ENCODE measurements at places on chromosomes 4 and X.
A peak's percentile ranks its signal among the peaks of the same experiment; 100 is the strongest.

GRCh38 chr4:1009542-1010394, 1.7 kb upstream of the FGFRL1 start:
- peak; percentile 45 for DNase-seq

DNA sequence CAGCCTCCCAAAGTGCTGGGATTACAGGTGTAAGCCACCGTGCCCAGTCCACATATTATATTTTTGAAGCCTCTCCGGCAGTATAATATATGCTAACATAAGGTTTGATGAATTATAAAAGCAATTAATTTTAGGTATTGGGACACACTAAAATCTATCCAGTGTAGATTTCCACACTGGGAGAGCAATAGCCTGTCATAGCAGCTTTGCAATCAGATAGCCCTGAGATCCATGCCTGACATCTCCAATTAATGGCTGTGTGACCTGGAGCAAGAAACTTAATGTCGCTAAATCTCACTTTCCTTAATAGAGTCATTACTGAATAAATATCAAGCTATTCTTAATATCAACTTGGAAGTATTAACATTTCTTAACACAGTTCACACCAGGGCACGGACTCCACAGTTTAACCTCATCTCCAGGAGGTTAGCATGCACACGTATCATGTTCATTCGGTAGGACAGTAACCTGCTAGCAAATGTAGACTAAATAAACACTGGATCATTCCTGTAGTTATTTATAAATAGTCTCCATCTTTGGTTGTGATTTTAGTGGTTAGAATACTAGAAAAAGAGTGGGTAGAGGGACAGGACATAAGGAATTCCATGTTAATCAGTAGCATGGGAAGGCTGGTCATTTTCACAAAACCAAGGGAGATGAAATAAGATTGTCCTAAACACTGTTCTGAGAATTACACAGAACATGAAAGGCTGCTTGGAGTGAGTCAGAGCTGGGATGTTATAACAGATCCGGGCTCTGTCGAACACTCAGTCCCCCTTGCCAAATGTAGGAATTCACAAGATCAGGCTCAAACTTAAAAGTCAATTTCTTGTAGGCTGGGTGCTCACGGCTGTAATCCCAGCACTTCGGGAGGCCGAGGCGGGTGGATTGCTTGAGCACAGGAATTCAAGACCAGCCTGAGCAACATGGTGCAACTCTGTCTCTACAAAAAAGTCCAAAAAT, 254.7 kb downstream of the PALLD start:
- no peak for DNase-seq

DNA sequence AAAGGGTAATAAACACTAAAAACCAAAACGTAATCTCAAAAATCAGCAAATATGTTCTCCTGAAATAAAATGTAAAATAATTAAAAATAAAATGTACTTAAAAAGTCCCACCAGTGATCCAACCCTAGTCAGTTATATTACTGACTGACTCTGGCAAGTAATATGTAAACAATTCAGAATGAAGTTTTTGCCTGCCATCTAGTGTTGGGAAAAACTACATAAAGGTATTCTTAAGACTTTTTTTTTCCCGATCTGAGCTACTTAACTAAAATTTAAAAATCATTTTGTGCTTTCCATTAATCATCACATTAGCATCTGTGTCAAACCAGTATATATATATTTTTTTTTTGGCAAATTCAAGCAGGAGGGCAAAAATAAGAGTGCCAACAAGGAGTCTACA, 24.0 kb downstream of the RCHY1 start:
- no peak for DNase-seq

DNA sequence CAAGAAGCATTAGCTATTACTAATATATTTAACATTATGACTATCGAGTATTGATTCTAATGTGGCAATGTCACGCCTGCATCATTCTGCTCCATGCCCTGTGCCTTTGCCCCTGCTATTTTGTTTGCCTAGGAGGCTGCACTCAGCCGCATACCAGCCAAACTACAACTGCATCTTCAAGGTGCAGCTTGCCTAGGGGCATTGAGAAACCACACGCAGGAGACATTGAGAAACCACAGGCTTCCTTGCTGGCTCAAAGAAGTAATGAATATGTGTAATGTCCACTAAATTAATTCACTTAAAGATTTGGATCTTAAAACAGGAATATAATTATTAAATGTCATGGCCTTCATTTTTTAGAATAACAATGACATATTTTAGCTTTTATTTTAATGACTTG, 683.6 kb upstream of the TENM3 start:
- DNase-seq: no peak

- DNase-seq: no peak
Observed at GRCh38 chr4:81884986-81885385, 413.3 kb upstream of the RASGEF1B start.

- no peak for DNase-seq
Observed at GRCh38 chrX:11129534-11130105, 18.5 kb downstream of the HCCS start.

- no peak for DNase-seq
Observed at GRCh38 chr4:76365636-76366035, 55.3 kb downstream of the CCDC158 start.

DNA sequence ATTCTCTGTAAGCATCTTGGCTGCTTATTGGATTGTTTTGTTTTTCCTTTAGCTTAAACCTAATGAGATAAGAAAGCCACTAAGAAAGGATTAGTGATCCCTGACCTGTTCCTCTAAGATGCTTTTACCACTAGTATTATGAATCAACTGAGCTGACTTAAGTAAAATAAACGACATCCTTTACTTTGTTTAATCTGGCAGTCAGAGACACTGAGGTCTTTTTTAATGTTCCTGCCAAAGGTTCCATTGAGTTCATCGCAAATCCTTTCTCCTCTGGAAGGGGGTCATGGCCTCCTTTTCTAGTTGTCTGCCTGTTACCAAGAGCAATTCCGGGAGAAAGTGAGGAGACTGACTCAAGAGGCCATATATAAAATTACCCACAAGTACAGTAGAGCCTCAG, 1038.3 kb upstream of the SLIT2 start:
- DNase-seq: no peak

DNA sequence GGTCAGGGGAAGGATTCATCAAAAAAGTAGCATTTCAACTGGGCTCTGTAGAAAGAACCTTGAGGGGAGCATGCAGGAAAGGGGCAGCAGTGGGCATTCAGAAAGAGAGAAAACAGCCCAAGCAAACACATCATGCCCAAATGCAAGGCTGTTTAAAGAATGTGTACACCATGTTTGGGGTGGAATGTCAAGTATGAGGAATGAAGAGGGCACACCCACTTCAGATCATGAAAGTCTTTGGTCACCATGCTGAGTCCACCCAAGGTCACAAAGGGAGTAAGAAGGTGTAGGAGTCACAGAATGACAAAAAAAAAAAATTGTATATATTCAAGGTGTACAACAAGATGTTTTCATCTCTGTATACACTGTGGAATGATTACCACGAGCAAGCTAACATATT, 9.4 kb downstream of the S100G start:
- DNase-seq: no peak

DNA sequence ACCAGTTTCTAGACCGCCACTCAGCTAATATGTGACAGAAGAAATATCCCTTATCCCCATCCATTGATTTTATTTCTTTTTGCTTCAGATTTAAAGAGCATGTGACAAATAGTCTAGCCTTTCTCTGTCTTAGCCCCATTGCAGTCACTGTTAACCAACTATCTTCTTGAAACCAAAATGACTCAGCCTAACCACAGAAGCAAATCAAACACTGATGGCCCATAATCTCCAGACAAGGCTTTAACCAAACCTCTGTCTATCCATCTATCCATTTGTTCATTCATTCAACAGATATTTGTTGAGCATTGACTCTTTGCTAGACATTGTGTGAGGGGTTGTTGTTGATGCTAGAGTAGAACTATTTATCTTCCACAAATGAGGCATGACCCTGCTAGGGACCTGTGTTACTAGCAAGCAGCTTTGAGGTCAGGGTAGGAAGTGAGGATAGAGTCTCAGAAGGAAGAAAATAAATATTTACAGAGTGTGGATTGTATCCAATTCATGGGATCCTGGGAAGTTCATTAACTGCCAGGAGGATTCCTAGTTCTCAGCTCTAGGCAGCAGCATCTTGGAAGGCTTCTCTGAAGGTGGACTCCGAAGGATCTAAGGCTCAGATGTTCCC, 22.5 kb downstream of the HNRNPH2 start:
- no peak for DNase-seq

DNA sequence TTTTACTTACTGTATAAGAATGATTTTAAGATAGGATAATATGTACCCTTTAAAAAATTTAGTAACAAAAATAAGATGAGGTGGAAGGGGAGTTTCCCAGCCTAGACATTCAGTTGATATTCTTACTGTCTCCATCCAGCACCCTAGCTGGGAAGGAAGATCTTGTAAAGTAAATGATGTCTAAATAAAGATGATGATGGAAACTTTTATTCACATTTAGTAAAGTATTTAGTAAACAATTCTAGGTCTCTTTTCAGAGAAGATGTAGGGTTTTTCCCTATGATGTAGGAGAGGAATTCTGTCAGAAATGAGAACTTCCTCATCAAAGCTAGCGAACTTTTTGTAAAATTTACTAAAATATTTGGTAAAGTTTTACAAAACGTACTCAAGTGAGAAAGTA, 136.8 kb downstream of the RAPGEF2 start:
- DNase-seq: no peak
